Stimulated activated CD8-positive, alpha-beta memory T cell treated with anti-CD3 and anti-CD28 coated beads, Interleukin-4, amount 100 ng/mL, for 1 hour (primary cell): ENCODE measurements at places on chromosomes 7 and 10.

- no peak for DNase-seq
Observed at GRCh38 chr7:30941582-30942323, 22.0 kb upstream of the GHRHR start.

- DNase-seq, result no peak
Observed at GRCh38 chr7:149707448-149707886, 65.9 kb downstream of the ZNF467 start.

- no peak for DNase-seq
Observed at GRCh38 chr7:137142376-137142775, 201.2 kb downstream of the PTN start.

DNA sequence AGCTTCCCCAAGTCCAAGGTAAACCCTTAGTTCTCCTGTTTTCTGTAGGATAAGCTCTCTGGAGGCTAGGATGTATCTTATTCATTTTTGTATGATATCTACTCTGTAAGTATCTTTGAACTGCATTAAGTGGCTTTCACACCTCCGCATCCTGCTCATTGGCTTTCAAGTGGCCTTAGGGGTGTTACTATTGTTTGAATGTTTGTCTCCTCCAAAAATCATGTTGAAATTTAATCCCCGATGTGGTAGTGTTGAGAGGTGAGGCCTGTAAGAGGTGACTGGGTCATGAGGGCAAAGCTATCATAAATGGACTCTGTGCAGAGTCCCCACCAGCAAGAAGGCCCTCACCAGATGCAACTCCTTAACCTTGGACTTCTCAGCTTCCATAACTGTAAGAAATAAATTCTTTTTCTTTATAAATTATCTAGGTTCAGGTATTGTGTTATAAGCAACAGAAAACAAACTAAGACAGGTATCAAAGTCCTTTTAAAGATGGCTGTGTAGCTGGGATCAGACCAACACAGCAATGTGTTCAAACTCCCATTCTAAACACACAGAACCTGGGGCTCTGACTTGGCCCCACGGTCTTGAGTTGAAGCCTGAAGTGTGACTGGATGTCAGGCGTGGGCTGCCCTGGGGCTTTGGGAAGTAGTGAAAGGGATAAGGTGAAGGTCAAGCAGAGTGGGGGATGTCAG, 25.9 kb downstream of the TBXAS1 start:
- DNase-seq, result no peak

- DNase-seq, result no peak
Observed at GRCh38 chr7:138431517-138431916, 28.5 kb upstream of the TRIM24 start.

DNA sequence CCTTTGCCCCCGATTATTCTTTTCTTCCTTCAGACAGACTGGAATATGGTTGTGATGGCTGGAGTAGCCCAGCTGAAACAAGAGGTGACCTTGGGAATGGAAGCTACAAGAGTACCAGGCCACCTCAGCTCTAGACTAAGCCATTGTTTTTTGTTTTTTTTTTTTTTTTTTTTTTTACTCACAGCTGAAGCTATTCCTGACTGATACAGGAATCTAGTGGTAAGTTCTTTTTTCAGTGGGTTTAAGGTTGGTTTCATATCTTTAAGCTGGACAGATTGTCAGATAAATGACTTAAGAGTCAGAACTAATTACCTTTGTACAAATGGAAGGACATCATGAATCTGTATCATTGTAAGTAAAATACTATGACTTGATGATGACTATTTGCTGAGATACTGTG, 30.2 kb upstream of the PTPN12 start:
- DNase-seq, result no peak

DNA sequence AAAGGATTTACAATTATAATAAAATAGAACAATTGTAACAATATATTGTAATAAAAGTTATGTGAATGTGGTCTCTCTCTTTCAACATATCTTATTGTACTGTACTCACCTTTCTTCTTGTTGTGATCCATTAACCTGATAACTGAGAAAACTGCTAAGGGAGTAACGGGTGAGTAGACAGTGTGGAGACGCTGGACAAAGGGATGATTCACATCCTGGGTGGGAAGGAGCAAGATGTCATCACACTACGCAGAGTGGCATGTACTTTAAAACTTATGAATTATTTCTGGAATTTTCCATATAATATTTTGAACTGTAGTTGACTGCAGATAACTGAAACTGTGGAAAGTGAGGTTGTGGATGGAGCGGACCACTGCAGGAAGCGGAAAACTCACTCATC, 91.2 kb upstream of the PLPP4 start:
- no peak for DNase-seq

DNA sequence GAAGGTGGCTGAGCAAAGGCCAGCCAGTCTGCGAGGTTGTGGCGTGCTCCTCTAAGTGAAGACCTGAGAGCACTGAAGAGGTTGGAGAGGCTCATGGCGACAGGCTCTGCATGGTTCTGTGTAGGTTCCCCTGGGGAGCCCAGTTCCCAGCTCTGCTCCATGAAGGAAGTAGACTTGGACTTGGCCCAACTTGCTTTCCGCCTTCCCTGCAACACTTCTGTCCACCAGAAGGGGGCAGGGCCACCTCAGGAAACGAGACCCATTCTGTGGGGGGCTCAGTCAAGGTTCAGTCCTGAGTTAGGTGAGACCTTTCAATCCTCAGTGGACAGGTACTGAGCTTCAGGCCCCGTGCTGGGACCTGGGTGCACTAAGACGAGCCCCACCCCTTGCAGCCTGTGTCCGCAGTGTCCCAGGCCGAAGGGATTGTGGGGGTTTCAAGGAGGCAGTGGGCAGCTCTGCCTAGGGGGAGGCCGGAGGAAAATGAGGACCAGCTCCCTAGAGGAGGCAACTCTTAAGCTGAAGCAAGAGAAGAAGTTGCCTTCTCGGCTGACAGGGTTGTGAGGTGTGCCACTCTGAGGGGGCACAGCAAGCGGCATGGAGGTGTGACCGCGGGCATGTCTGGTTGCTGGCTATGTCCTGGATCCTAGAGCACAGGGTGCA, 15.0 kb upstream of the PCBD1 start:
- DNase-seq, result no peak

- DNase-seq, result no peak
Observed at GRCh38 chr10:75935240-75935639, 503.8 kb downstream of the LRMDA start.

GRCh38 chr10:68332259-68333057, at the start of gene PBLD:
TSS of gene PBLD (minus strand) at chr10:68332928. CDS start at chr10:68306844, 26,084 bp downstream.
- peak; percentile 19 for DNase-seq

GRCh38 chr7:134985894-134986362, 380 bp upstream of the AGBL3 start:
- no peak for DNase-seq

- DNase-seq, result no peak
Observed at GRCh38 chr7:126805351-126805750, 447.4 kb downstream of the GRM8 start.

DNA sequence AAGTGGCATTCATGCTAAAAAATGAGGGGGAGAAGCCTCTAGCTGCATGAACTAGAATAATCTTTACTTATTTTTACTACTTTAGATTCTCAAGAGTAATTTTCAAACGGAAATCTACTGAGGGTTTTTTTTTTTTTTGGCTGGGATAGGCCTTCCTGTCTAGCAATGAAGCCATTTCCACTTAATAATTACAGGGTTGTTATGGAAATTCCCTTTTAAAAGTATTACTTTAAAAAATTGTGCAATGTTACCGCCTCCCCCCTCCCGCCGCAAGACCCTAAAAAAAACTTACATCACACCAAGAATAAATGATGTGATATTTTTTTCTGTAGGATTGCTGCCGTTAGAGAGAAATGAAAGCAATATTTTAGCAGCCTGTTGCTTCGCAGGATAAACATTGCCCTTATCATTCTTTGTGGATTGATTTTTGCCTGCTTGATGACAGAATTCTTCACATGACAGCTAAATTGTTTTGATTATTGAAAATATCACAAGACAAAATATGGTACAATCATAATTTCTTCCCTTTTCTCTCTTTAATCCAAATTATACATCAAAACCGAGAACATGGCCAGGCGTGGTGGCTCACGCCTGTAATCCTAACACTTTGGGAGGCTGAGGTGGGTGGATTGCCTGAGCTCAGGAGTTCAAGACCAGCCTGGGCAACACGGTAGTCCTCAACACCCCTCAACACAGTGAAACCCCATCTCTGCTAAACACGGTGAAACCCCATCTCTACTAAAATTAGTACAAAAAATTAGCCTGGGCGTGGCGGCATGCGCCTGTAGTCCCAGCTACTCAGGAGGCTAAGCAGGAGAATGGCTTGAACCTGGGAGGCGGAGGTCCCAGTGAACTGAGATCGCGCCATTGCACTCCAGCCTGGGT, 32.8 kb downstream of the ARL4A start:
- no peak for DNase-seq
